ENCODE measurements at places on chromosomes 6 and 20.

- no peak for DNase-seq
Observed at GRCh38 chr6:21885532-21886114, 292.1 kb downstream of the SOX4 start.

- DNase-seq, result no peak
Observed at GRCh38 chr6:117072781-117073180, 192.6 kb upstream of the VGLL2 start.

DNA sequence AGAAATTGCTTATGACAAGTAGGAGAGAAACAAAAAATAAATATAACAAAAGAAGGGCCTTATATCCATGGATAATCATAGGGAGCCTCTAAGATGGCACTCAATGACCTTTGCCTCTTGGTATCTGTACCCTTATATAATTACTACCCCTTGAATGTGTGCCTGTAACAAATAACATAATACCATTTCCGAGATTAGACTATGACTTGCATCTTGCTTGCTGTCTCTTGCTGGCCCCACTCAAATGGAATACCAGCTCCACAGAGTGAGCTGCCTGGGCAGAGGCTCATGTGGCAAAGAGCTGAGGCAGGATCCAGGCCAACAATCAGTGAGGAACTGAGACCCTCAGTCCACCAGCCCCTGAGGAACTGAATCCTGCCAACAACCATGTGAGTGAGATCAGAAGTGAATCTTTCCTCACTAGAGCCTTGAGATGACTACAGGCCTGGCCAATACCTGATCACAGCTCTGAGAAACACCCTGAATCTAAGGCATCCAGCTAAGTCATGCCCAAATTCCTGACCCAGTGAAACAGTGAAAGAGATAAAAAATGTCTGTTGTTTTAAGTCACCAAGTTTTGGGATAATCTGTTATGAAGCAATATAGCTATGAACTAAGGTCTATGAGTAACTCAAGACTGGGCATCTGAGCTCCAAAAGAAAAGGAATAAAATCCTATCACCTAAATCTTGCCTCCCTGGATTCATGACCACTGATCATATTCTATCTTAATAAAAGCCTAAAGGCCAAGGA lies 5.5 kb downstream of the KATNA1 start:
- DNase-seq, result no peak

- DNase-seq, result no peak
Observed at GRCh38 chr6:161257793-161258457, 15.9 kb downstream of the AGPAT4 start.

DNA sequence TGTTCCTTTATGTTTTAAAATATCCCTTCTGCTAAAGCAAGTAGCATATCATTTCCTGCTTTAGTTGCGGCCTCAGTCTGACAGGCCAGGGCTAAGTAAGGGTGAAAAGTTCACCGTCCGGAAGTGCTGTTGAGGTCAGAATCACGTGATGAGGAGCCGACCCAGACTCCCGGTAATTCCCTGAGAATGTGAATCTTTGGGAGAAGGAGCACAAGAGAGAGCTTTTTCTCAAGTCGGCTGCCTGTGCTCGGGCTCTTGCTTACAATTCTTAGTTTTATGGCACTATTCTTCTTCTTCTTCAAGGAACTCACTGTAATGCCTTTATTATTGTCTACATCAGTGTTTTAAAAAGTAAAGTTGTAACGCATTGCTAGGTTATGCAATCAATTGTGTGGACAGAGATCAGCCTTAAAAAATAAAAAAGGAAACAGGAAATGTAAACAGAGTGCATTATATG lies 309.3 kb downstream of the PRL start:
- peak; percentile 84 for DNase-seq

DNA sequence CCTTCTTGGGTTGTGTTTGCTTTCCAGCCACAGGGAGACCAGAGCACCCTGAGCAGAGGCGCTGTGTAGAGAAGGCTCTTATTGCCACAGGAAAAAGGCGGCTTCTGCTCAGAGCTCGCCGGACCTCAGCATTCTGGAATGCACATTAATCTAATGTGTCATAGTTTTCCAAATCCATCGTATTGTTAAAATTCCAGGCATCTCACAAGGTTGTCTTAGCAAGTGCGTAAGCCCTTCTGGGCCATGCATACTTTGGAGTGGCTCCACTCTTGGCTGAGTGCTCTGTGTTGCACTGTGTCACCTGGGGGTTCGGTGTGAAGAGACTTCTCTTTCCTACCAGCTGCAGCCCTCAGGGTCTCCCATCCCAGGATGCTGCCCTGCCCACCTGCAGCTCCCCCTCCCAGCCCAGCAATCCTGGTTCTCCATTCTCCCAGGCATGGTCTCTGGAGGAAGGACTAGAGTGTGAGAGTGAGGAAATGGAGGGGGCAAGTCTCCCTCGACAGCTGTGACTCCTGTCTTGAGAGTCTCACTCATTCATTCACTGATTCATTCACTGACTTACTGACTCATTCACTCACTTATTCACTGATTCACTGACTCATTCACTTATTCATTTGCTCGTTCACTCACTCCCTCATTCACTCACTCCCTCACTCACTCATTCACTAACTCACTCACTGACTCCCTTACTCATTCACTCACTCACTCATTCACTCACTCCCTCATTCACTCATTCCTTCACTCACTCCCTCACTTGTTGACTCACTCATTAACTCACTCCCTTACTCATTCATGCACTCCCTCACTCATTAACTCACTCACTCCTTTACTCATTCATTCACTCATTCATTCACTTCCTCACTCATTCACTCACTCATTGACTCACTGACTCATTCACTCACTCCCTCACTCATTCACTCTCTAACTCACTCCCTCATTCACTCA lies 83.7 kb upstream of the MPC1 start:
- DNase-seq, result no peak

DNA sequence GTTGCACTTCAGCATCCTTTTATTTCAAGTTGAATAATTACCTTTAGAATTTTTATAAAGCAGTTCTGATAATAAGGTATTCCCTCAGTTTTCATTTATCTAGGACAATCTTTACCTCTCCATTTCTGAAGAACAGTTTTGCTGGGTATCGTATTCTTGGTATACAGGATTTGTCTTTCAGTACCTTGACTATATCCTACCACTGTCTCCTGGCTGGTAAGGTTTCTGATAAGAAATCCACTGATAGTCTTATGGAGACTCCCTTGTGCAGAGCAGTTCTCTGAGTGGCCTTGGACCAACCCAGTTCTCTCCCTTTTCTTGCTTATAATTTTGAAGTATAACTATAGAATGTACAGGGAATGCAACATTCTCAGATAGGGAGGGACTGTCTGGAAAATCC lies 51.3 kb upstream of the SAMD3 start:
- DNase-seq, result no peak

DNA sequence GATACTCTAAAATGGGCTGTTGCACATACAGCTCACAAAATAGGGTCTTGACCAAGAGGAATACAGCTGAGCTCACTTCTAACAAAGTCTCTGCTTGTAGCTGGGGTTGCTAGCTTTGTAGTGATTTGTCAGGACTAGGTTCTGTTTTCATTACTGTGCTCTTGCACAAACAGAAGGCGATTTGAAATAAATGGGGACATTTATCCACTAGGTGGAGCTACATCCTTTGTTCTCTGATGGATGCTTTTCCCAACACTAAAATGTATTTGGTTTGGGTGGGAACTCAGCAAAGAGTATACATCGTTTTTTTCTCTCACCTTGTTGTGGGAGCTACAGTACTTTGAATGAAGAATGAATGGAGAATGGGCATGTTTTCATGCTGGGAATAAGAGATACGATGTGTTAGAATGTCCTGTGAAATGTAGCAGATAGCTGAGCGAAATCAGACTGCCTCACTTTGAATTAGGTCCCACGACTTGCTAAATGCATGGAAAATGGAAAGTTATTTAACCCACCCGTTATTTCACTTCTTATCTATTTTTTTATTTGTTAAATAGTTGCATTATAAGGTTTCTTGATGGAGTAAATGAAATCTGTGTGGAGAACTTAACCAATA lies 494.7 kb upstream of the MAP3K7 start:
- DNase-seq, result peak; percentile 4

- DNase-seq, result peak; percentile 73
Observed at GRCh38 chr6:83199173-83199862, 6.2 kb downstream of the RWDD2A start.

GRCh38 chr6:157777344-157777743 lies 45.7 kb upstream of the SNX9 start:
- no peak for DNase-seq

DNA sequence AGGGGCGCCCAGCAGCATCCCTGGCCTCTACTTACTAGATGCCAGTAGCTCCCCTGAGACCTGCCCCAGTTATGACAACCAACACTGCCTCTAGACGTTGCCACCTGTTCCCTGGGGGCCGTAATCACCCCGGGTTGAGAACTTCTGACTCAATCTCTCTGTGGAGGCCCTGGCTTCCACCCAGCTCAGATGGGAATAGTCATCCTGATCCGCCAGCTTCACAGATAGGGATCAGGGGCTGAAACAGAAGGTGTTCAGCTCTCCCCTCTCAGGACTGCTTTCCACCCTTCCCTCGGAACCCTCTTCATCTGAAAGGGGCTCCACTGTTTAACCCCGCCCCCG lies 3.3 kb downstream of the CAPN11 start:
- DNase-seq, result no peak

DNA sequence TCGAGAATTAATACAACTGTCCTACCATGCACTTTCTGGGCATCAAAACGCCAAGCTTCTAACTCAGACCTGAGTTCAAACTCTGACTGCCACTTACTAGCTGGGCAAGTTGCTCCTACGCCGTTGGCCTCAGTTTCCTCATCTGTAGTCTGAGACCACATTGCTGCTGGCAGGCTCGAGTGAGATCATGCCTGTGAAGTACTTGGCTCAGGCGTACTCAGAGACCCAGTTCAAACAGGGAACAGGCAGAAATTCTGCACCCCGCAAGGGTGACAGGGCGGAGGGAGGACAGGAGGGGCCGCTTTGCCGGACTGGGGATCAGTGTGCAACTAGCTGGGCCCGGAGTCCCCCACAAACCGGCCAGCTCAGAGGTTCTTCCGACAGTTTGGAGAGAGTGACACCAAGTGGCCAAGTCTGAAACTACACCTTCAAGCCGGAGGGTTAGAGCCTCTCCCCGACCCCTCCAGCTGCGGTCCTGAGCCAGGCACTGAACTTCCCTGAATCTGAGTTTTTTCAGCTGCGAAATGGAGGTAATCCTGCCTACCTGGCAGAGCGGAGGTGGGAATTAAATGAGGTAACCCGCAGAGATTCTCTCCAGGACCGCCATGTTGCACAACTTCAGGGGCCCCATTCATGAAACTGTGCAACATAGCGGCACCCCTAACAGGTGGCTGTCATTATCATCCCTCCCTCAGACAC lies 46.0 kb upstream of the PTPN1 start:
- DNase-seq, result no peak

GRCh38 chr6:149974825-149975224 lies 11.1 kb downstream of the ULBP1 start:
- peak; percentile 51 for DNase-seq

DNA sequence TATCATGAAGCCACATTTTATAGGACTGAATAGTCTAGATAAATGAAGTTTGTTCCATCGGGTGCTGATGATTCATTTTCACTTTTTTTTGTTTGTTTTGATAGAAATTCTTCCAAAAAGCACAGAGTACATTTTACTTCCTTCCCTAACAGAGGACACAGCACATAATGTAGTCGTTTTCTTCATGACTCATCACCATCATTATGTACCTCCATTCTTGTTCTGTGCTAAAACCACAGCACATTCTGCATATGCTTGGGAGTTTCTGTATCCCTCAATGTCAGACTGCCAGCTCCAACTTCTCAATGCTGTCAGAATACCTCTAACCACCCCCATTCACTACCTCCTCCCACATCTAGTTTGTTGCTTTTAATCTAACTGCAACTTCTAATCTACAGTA lies 1004.9 kb upstream of the ADGRB3 start:
- no peak for DNase-seq

DNA sequence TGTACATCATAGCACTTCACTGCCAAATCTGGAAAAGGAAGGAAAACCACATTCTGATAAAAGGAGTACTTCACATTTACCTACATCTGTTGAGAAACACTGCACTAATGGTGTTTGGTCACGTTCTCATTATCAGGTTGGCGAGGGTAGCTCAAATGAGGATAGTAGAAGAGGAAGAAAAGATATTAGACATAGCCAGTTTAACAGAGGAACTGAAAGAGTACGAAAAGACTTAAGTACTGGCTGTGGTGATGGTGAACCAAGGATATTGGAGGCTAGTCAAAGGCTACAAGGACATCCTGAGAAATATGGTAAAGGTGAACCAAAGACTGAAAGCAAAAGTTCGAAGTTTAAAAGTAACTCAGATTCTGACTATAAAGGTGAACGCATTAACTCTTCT lies 32.0 kb upstream of the GJA10 start:
- DNase-seq, result no peak

GRCh38 chr6:120230008-120230407 lies 880.4 kb upstream of the MAN1A1 start:
- no peak for DNase-seq

DNA sequence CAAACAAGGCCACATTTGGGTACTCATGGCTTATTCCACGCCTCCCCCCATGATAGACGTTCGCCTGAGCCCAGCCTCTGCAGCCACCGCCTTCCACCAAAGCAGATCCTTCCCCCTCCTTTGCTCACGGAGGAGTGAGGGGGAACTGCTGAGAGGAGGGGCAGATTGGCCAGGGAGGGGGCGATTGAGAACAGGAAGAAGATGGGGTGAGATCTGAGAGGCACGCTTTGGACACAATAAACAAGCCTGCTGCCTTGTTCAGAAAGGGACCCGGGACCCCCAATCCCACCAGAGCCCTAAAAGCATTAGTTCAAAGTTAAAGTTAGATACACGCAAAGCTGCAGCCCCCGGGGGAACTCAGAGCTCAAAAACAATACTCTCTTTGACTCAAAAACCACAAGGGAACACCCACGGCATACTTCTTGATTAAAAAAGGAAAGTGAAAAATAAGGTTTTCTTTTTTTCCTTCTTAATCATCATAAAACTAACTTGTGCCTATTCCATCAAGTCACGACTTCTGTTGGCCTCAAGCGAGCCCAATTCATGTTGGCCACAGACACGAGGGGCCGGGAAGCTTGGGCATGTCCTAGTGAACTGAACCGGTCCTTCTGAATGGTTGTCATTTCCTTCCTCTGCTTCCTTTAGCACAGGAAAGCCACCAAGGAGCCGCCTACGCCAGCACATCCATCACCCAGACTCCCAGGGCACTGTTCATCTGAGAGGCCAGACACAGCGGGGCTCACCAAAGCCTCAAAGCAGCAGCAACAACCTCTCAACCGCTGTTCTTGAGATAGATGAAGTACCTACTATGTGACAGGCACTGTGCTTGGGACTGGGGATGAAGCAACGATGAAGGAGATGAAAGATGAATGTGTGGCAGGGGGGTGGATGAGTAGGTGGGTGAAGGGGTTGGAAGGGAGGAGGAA lies 44.7 kb downstream of the NFATC2 start:
- DNase-seq, result peak; percentile 38

- no peak for DNase-seq
Observed at GRCh38 chr6:7904654-7905319, 5.8 kb downstream of the TXNDC5 start.

- no peak for DNase-seq
Observed at GRCh38 chr6:17621003-17621402, 20.9 kb downstream of the FAM8A1 start.

GRCh38 chr6:75275067-75275466 lies 9.5 kb downstream of the TMEM30A start:
- no peak for DNase-seq

GRCh38 chr6:116012471-116012949 lies 48.2 kb downstream of the FRK start:
- no peak for DNase-seq

GRCh38 chr6:112511441-112511840 lies 164.3 kb downstream of the RFPL4B start:
- no peak for DNase-seq

GRCh38 chr6:134114918-134115714 lies 62.7 kb upstream of the SLC2A12 start:
- no peak for DNase-seq

- peak; percentile 30 for DNase-seq
Observed at GRCh38 chr6:151811081-151811480, 3.6 kb downstream of the ESR1 start.
